CD4-positive, alpha-beta T cell (primary cell): ENCODE measurements at places on chromosomes 2 and 18.

DNA sequence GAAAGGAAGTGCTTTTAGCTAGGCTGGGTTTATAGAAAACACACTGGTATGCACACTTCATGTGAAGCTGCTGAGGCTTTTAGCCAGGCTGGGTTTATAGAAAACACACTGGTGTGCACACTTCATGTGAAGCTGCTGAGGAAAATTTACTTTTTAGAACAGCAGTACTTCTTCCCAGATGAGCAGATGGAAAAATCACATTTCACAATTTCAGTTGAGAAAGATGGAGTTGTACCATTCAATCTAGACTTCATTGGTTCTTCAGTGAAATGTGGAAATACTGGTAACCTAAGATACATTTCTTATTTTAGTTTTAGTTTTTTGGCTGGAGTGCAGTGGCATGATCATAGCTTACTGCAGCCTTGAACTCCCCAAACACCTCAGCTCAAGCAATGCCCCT is 11.1 kb downstream of the SNTG2 start:
- no peak for DNase-seq

DNA sequence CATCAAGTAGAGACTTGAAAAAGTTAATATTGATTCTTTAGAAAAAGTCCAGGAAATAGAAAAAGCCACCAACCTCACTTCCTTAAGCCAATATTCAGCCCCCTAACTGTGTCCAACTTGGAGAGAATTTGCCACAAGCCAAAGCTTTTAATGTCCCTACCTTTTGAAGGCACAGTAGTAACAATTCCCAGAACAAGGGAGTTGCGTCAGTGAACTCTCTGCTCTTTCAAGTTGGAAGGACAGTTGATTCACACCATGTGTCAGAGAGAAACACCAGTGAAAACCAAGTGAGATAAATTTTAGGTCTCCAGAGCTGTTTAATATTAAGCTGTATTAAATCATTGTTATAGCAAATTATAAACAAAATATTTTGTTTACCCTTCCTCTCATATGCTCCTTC is 66.1 kb downstream of the EXOC6B start:
- no peak for DNase-seq

DNA sequence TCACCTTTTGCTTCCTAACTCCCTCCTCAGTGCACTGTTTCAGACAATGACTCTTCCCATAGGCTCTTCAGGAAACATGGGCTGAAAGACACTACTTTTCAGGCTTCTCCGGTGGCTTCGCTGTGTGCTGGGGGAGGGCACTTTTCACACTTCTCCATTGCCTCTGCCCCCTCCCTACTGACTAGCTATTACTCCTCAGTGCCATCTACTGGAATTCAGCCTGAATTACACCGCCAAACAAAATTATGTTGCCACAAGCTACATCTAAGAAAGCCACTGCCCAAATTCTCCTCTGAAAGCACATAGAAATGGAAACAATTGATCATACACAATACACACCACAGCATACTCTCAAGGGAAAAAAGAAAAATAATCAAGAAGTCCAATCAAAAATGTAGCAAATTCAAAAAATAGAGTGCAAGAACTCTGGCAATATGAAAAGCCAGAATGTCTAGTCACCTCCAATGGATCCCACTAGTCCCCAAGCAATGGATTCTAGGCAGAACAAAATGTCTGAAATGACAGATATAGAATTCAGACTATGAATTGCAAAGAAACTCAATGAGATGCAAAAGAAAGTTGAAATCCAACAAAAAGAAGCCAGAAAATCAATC is 1139.4 kb upstream of the GYPC start:
- DNase-seq = no peak

DNA sequence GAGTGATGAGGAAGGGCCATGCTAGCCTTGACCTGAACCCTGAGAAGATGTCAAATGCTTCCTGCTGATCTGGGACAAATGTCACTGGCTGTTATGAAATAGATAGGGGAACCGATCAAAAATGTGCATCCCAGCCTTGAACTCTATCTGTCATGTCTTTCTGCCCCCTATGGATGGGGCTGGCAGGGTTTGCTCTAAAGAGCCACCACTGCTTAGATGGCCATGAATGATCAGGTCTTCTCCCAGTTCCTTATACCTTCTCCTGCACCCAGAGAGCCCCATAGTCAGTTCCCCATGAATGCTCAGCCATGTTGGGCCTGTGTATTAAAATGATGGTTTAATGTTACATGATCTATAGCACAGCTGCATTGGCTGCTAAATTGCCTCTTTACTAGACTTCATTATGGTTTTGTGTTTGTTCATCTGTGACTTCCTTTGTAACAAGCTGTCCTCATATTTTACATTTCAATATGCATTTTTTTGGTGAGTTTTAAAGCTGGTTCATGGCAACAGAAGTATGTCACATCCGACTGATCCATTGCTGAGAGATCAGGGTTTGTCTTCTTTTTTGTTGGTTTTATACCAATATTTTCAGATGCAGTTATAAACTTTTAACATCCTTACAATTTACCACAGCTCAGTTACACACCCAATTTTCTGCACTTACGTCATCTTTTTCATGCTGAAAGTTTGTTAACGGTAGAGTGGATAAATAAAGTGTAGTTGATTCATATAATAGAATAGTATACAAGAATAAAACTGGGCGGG is 56.3 kb upstream of the SMAD2 start:
- DNase-seq = no peak

- no peak for DNase-seq
Observed at GRCh38 chr2:138475277-138475776, 26.2 kb upstream of the SPOPL start.
